ENCODE measurements at places on chromosomes 1 and 21. TPM values are rescaled to one million over a fixed set of nuclear protein-coding genes. Genes with fewer than 3 reads are reported as not detected.

The TTC13 gene
- 29.4 TPM for polyA plus RNA-seq

The RNU1-4 gene
- polyA plus RNA-seq = 1.8 TPM

The PRR9 gene
- polyA plus RNA-seq = not detected

The VWA5B1 gene
- polyA plus RNA-seq = 0.98 TPM

The CLSTN1 gene
- 105 TPM for polyA plus RNA-seq

The RAB29 gene
- polyA plus RNA-seq = 6.1 TPM

The ANKRD35 gene
- 4.8 TPM for polyA plus RNA-seq

The LCE2B gene
- polyA plus RNA-seq = not detected

The CFAP74 gene
- 3.1 TPM for polyA plus RNA-seq

The TCHH gene
- 0.08 TPM for polyA plus RNA-seq

The ZNF687 gene
- 15.1 TPM for polyA plus RNA-seq

The NHLH1 gene
- polyA plus RNA-seq = 0.25 TPM

All from left lung (tissue), 14 donors.